ENCODE measurements at places on chromosomes 3 and 15. TPM values are rescaled to one million over a fixed set of nuclear protein-coding genes. Genes with fewer than 3 reads are reported as not detected.

Gene CHRFAM7A
- polyA plus RNA-seq = 1.6 TPM

Gene TGM5
- polyA plus RNA-seq = not detected

Gene DISP2
- polyA plus RNA-seq = 1.8 TPM

Gene CCDC39
- not detected for polyA plus RNA-seq

DNA sequence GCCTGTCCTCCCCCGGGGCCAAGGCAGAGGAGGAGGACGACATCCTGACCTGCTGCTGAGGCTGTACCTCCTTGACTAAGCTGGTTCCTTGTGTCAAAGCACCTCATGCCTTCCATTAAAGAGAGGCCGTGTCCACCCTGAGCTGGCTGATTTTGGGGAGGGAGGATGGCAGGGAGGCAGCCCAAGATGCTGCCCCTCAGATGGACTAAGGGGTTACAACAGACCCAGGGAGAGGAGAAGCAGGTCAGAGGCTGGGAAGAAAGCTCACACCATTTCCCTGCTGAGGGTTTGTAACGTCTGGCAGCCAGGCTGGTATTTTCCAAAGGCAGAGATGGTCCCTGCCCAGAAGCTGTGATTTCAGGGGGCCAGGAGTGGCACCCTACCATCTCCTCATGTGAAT lies 2.7 kb upstream of the ITIH3 start:
- no peak for DNase-seq
- H3K36me3 ChIP-seq = no peaks in the 10 kb centered on the region
- no peaks in the 10 kb centered on the region for H3K4me1 ChIP-seq
- H3K4me3 ChIP-seq = no peak overlapping the region

- no peaks in the 10 kb centered on the region for H3K36me3 ChIP-seq
- H3K4me3 ChIP-seq = no peak overlapping the region
- no peaks in the 10 kb centered on the region for H3K27me3 ChIP-seq
- H3K4me1 ChIP-seq = no peaks in the 10 kb centered on the region
- H3K27ac ChIP-seq = no peak overlapping the region
Measured at GRCh38 chr15:53693729-53694475, 65.6 kb downstream of the WDR72 start.

- peaks cover 22% of the 10 kb centered on the region for H3K4me1 ChIP-seq
- H3K27ac ChIP-seq = peak overlapping the region; percentile 70
- H3K4me3 ChIP-seq = peak overlapping the region; percentile 81
Measured at GRCh38 chr3:38030126-38031021, 932 bp upstream of the PLCD1 start.

DNA sequence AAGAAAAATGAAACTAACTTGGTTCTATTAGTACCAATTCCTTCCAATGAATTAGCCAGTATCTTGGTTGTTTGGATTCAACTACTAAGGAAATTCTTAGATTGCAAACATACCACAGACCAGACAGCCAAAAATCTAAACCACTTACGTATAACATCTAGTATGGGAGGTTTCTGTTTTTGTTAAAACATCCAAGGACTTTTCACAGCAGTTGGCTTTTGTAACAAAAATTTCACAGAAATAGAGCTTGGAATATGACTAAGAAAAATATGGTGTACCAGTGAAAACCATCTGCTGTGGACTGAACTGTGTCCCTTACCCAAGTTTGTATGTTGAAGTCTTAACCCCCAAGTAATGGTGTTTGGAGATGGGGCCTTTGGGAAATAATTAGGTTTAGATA lies 199.2 kb downstream of the OTOL1 start:
- no peak overlapping the region for H3K4me3 ChIP-seq
- no peaks in the 10 kb centered on the region for H3K27me3 ChIP-seq
- H3K36me3 ChIP-seq = no peaks in the 10 kb centered on the region

DNA sequence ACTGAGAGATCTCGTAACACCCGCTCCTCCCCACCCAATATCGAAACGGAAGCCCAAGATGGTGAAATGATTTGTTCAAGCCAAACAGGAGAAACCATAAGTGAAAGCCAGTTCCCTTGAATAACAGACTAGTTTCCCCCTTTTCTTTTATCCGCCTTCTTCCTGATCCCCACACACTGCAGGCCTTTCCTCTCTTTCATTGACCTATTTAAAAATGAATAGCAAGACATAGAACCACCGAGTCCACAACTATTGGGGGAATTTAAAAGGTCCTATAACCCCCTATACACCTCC lies 382 bp upstream of the COX17 start:
- peak overlapping the region; percentile 72 for H3K4me3 ChIP-seq
- H3K4me1 ChIP-seq = peaks cover 22% of the 10 kb centered on the region
- no peak for DNase-seq
- H3K36me3 ChIP-seq = peaks cover 23% of the 10 kb centered on the region

DNA sequence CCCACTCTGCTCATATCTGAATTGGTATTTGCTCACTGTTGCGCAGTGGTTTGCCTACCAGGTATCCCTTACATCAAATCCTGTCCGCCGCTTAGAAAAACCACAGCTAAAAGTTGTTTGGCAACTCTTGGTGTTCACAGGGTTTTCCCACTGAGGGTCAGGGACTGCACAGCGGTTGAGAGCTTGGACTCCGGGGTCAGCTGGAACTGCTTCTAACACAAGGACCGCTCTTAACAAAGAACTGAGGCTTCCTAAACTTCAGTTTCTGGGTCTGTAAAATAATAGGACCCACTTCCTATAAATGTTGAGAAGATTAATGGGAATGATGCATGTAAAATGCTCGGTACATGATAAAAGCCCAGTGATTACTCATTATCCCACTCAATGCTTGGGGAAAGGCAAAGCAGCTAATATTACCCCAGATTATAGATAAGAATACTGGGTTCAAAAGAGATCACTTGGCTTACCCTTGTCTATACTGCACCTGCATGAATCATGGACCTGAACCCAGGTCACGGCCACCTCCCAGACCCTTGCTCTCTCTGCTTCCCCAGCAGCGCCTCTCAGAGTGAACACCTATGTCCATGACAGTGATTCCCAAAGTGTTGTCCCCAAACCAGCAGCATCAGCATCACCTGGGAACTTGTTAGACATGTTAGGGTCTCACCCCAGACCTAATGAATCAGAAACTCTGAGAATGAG lies 36.1 kb downstream of the LIPC start:
- no peaks in the 10 kb centered on the region for H3K27me3 ChIP-seq
- no peak overlapping the region for H3K4me3 ChIP-seq
- H3K27ac ChIP-seq = no peak overlapping the region
- H3K36me3 ChIP-seq = no peaks in the 10 kb centered on the region
- H3K4me1 ChIP-seq = peaks cover 7% of the 10 kb centered on the region

DNA sequence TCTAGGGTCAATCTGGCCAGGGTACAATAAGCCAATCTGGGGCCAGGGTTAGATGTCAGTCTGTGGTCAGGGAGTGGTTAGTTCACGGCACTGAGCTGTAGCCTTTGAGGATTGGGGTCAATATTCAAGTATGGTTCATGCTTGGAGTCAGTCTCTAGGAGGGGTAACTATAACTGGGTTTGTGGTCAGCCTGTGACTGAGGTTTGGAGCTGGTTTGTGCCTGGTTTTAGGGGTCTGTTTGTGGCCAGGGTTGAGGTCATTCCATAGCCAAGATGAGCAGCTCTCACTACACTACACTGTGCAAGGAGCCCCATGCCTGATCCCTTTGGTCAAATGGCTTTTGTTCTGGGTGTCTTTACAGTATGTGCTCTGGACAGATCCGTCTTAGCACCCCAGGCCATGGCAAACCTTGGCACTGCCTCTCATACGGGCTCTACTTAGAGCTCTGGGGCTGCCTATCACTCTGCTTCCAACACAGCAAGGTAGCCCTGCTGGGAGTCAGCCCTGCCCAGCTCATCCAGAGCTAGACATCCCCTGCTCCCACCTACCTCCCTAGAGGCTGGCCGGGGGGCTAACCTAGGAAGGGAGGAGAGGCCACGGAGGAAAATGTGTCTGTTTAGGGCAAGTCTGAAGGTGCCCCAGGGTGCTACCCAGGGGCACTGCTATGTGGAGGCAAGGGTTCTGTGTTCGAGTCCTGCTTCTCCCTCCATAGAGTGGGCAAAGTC lies 63.3 kb upstream of the CORO2B start:
- no peaks in the 10 kb centered on the region for H3K36me3 ChIP-seq
- H3K27me3 ChIP-seq = no peaks in the 10 kb centered on the region
- H3K4me3 ChIP-seq = no peak overlapping the region
- no peak for DNase-seq
